HepG2 (cell line): ENCODE measurements at places on chromosomes 13 and 19.

GRCh38 chr13:40637643-40638042, 28.8 kb downstream of the FOXO1 start:
- no peak for DNase-seq

DNA sequence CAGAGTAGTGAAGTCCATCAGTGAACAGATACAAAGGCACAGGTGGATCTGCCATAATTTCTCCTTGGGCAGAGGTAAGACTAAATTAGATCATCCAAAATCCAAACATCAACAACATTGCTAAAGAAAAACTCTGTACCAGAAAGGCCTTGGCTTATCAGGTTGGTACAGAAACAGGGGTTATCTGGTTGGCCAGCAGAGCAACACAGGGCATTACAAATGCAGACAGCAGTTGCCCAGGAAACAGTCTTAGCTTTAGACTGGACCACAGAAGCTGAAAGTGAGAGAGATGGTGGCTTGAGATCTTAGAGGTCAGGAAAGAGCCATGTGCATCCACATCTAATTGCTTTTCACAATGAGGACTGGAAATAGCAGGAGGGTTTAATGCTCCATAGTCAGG, 26.6 kb upstream of the DGKH start:
- DNase-seq: no peak

DNA sequence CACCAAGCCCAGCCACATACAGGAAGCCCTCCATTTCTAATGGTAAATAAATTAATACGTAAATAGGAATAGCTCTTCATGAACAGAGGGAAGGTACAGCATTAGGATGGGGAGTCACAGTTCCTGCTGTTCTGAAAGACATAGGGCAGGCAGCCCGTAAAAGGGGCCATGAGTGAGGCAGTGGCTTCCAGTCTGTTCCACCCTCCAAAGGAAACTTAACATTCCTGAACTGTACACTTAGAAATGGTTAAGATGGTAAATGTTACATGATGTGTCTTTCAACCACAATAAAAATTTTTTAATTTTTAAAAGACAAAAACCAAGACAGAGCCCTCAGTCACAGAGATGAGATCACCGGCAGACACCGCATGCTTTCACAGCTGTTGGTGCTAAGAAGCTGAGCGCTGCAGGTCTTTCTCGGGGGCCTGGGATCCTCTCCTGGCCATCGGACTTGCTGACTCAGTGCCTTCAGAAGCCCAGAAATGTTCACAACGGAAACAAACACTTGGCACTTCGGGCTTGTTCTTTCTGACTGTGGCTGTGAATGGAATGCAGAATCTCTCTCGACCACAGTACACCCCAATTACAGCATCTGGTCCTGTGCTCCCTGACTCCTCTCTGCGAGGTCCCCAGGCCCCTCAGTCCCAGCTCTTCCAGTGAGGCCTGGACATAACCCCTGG, 36.4 kb downstream of the EPS15L1 start:
- no peak for DNase-seq

DNA sequence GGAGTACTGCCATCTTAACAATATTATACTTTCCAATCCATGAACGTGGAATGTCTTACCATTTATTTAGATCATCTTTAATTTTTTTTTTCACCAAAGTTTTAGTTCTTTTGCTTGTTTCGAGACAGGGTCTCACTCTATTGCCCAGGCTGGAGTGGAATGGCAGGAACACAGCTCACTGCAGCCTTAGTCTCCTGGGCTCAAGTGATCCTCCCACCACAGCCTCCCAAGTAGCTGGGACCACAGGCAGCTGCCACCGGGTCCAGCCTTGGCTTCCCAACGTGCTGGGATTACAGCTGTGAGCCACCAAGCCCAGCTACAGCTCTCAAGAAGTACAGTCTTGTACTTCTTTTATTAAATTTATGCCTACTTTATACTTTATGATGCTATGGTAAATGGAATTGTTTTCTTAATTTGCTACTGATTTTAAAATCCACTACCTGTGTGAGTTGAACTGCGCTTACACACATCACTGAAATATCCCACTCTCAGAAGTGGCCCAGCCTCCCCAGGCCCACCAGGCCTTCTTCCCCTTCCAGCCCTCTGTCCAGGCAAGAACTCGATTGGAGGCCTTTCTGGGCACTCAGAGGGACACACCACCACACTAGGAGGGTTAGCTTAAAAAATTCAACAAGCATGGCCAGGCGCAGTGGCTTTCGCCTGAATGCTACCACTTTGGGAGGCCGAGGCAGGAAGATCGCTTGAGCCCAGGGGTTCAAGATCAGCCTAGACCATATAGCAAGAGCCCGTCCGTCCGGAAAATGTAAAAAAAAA, 1.0 kb upstream of the PGLS start:
- no peak for DNase-seq

GRCh38 chr13:110301606-110302553, 5.1 kb downstream of the COL4A1 start:
- no peak for DNase-seq

- DNase-seq: no peak
Measured at GRCh38 chr19:40445780-40446262, 1.7 kb upstream of the SERTAD3 start.

- DNase-seq: no peak
Measured at GRCh38 chr19:38078302-38078930, 145.6 kb downstream of the DPF1 start.

DNA sequence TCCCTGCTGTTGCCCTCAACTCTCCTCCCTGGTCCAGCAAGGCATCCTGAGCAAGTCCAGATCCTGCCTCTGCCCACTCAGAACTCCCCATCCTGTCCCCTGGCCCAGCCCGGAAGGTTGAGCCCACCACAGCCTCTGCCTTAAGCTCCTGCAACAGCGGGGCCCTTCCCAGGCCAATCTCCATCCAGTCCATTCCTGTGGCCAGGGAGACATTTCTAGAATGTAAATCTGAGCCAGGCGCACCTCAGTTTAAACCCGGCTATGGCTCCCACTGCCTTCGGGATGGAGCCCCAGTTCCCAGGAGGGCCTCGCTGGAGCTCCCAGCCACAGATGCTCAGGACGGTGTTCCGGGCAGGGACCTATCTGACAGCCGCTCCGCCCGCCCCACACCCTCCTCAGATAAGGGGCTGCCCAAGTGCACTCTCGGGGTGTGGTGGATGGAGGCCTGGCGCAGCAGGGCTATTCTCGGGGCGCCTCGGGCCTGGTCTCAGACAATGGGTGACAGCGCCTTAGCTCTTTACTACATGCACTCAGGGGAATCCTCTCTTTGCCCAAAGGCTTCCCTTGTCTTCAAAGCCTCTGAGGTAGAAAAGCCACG, 5.3 kb downstream of the TRAPPC6A start:
- no peak for DNase-seq

- no peak for DNase-seq
Measured at GRCh38 chr13:90956031-90956430, 391.5 kb upstream of the MIR17HG start.

DNA sequence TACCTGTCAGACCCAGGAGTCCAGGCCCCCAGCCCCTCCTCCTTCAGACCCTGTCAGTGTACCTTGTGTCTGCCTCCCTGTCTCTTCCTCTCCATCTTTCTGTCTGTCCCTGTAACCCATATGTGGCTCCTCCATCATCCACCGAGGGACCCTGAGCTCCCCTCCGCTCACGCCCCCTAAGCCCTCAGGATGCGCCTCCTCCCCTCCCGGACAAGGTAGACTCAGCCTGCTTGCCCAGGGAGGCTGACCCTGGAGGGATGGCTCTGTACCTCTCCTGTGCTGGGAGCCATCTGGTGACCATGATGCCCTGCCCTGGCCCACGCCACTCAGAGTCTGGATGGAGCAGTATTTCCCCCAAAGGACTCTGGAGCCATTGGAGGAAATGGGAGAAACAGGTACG, 1.0 kb upstream of the CAPN12 start:
- no peak for DNase-seq

- no peak for DNase-seq
Measured at GRCh38 chr19:41452584-41453275, 9.8 kb downstream of the ERICH4 start.

DNA sequence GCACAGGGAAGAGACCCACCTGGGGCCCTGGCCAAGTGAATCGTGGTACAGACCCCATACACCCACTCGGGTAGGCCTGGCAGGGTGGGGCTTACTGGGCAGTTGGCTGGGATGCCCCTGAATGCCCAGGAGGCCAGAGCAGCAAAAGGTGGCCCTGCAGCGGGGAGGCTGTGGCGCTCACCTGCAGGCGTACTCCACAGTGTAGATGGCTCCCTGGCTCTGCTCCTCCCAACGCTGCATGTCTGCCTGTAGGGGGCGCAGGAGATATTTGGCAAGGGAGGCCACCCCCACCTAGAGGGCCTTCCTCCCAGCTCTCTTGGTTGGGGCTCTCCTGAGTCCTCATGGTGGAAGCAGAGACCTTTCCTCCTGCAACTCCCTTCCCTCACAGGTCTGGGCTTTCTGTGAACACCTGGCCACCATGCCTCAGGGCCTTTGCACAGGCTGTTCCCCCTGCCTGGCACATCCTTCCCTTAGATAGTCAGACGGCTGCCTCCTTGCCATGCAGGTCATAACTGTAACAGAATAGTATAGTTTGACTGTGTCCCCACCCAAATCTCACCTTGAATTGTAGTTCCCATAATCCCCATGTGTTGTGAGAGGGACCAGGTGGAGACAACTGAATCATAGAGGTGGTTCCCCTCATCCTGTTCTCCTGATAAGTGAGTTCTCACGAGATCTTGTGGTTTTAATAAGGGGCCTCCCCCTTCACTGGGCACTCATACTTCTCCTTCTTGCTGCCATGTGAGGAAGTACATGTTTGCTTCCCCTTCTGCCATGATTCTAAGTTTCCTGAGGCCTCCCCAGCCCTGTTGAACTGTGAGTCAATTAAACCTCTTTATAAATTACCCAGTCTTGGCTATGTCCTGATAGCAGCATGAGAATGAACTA, 5.9 kb downstream of the BORCS8 start:
- DNase-seq: peak; percentile 68

GRCh38 chr13:59672445-59672844, 491.3 kb downstream of the DIAPH3 start:
- DNase-seq: no peak

DNA sequence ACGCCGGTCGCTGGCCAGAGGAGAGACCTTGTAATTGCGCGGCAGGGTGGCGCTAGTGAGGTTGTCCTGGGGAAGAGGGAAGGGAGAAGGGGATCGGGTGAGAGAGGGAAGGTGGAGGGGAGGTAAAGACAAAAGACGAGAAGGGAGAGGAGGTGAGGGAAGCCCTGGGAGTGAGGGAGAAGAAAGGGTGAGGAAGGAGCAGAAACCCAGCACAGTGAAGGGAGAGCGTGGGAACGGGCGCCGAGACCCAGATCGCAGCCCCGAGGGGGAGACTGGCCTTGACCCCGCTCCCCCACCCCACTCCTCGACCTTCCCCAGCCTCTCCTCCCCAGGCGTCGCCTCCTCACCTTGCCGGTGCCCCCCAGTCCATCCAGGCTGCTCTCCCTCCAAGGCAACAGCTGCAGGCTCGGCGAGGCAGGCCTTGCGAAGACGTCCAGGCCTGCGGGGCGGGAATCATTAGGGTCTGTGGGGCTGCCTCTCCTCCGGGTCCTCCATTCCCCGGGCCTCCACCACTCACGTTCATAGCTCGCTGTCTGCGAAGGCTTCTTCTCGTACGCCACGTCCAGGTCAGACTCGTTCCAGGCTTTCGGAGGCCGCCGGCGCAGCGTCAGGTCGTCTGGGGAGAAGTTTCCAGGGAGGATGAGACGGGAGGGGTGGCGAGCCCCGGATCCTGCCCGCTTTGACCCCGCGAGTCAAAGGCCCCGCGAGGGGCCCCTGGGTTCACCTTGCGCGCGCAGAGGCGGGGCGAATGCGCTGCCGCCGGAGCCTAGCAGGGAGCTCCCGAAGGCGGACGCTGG, 8.8 kb downstream of the PPP1R13L start:
- no peak for DNase-seq

DNA sequence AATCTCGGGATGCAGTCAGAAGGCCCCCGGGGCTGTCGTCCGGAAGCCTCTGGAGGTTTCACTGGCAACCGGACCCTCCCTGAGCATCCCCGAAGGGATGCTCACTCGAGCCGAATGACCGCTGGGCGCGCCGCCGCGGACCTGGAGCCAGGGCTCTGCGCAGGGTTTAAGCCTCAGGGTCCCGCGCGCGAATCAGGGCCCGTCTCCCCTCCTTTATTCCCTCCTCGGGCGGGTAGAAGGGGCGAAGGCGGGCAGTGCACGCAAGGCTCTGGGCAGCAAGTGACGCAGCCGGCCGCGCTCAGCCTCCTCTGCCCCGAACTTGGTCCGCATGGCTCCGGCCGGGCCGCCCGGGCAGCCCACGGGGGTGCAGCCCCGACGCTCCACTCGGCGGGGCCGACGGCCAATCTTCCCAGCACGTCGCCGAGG, 572 bp downstream of the SHISA2 start:
- DNase-seq: no peak

DNA sequence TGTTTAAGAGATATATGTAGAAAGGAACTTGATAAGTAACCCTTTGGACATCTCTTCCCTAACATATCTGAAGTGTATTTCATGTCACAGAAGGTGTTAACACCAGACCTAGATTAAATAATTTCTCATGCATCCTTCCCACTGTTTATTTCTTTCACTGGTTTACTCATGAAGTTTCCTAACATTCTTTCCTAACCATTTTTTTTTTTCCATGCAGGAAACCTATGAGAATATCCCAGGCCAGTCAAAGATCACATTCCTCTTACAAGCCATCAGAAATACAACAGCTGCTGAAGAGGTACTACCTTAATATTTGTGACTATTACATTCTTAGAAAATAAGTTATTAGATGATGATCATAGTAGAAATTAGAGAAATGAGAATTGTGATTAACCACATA, 28.8 kb downstream of the IPO5 start:
- DNase-seq: no peak

DNA sequence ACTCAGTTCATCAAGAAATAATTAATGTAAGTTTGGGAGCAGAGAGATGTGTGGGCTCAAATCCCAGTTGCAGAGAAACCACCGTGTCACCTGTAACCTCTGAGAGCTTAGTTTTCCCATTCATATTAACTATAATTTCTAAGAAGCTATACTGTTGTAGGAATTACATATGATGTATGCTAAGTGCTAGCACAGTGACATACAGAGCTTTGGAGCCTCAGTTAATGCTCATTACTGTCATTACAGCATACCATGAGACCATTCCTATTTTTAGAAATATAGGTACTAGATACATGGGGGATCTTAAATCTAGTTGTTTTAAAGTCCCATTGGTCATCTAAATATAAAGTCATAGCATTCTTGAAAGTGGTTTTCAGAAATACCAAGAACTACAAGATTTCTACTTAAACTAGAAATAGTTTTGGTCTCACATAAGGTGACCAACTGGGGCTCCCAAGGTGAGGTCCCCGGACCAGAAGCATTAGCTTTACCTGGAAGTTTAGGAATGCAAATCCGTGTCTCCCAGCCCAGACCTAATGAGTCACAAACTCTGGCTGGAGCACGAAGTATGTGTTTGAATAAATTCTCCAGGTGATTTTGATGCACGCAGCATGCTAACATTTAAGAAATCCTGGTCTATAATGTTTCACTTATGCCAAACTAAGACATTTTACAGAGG, 144.6 kb downstream of the LACC1 start:
- DNase-seq: no peak

GRCh38 chr13:30338952-30339351, 31.6 kb upstream of the KATNAL1 start:
- no peak for DNase-seq

DNA sequence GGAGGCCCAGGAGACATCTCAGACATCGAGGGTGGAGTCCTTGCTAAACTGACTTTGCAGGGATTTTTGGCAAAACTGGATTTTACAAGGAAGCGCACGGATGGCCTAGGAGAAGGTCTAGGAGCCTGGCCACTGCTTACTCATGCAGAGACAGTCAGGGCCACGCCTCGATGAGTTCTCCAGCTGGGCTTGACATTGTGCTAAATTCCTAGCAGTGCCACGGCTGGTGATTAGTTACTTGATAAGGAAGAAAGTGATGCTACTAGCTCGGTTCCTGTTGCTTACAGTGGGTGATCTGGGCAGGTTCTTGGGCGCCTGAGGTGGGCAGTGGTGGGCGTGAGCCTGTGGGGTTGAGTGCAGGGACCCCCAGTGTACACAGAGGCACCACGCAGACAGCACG, 143.4 kb downstream of the SOX1 start:
- DNase-seq: no peak
